ENCODE measurements at places on chromosomes 3 and 15. TPM values are rescaled to one million over a fixed set of nuclear protein-coding genes. Genes with fewer than 3 reads are reported as not detected.

Gene TBC1D23
- 100 TPM for total RNA-seq

Gene TRH
- total RNA-seq = 0.18 TPM

Gene ANKRD63
- total RNA-seq = not detected

Gene CNTN4
- not detected for total RNA-seq

Gene CYP8B1
- total RNA-seq = not detected

Gene DAPK2
- total RNA-seq = 0.29 TPM

Gene ACKR2
- under 0.01 TPM for total RNA-seq

Gene SCN11A
- not detected for total RNA-seq

Gene PLSCR2
- total RNA-seq = 0.18 TPM
